ENCODE measurements at places on chromosomes 3 and 15.

DNA sequence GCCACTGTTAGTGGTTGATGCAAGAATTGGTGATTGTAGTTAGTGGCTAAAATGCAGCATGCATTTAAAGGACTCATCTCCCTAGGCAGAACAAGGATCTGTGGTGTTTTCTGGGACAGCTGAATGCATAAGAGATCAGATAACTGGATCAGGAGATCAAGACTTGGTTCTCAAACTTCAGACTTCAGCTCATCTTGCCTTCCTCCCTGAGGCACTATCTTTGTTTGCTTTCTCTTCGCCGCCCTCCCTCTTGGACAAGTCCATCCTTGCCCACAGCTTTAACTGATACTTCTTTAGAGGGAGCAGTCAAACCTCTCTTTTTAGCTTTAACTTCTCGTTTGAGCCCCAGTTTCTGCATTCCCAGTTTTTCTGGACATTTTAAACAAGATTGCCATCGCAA lies 195.4 kb upstream of the TPRG1 start:
- no peak for DNase-seq

- DNase-seq = no peak
Measured at GRCh38 chr15:91912336-91912735, 58.8 kb downstream of the SLCO3A1 start.

DNA sequence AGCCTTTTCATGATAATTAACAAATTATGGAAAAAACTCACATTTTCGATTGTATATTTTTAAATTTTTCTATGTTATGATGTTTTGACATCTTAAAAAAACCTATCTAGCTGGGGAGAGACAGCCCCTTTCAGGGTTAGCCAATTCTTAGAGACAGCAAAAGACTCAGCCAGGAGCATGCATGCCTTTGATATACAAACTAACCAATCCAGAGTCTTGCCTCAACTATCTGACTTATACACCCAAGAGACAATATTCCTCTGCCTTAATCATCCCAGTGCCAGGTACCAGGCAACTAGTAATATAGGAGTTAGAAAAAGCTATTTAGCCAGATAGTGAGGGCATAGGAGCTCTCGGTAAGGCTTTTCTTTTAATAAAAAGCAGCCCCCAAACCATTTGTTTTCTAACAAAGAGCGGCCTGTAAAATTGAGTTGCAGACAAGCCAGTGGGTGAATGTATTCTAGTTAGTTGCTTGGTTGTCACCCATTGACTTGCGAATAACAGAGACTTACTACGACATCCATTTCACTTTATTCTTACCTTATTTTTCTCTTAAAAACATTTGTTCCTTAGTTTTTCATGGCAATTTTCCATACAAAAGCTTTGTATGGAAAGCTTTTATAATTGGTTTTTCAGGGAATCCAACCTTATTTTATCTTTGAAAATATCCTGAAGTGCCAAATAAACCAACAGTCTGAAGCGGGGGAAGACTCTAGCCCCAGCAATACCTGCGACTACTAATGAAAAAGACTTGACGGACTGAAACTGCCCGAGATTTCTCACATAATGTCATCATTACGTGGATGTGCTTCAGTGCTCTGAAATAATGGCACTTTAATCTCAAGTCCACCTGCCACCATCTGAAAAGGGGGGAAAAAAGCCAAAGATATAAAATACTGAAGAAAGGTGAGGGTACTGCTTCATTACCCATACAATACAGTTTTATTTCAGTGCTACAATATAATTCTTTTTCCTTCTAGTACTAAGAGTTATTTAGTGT lies 64.6 kb upstream of the ATP2C1 start:
- DNase-seq = no peak

- no peak for DNase-seq
Measured at GRCh38 chr3:27607370-27607769, 114.8 kb downstream of the EOMES start.

DNA sequence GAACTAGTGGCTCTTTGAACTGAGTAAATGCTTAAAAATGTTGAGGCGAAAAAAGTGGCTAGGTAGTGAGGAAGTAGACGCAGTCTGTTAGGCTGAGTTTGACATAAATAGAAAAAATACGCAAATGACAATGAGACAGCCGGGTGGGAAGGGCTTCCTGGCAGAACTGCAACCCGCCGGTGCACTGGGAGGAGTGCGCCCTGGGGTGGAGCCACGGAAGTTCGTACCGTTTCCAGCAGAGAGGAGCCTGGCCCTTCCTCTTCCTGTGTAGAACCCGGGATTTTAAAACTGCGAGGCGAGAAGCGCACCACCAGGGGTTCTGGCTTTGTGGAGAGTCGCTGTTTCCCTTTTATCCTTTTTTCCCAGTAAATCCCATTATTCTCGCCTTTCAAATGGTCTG lies 602.6 kb downstream of the PYDC2 start:
- no peak for DNase-seq

DNA sequence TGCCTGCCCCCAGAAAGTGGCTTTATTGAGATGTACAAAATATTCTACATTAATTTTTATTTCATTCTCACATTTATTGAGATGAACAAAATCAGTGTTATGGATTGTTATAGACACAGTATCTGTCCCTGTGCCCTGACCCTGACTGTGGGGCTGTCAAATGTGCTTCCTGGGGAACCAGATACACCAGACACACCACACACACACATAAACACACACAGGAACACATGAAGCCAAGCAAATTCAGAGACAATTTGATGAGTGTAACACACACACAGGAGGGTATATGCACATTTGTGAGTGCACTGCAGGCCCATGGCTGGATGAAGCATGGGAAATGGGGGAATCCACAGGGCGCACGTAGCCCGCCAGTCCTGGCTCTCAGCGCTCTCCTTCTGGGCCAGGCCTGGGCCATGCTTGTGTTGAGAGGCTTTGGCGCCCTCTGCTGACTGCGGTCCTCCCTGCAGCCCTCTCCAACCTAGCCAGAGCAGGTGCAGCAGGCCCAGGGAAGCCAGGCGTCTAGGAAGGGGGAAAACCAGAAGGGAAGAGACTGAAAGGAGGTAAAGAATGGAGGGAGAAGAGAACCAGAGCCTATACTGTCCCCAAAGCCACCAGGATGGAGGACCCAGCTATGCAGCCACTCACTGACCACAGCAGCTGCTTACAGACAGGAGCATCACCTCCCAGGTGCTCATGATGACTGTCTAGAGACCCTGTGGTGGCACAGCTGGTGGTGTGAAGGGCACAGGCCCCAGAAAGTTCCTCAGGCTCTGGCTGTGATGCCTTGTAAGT lies 18.0 kb upstream of the LOXL1 start:
- peak; percentile 67 for DNase-seq

GRCh38 chr3:122956693-122957455 lies 70.7 kb downstream of the SEMA5B start:
- DNase-seq = no peak

DNA sequence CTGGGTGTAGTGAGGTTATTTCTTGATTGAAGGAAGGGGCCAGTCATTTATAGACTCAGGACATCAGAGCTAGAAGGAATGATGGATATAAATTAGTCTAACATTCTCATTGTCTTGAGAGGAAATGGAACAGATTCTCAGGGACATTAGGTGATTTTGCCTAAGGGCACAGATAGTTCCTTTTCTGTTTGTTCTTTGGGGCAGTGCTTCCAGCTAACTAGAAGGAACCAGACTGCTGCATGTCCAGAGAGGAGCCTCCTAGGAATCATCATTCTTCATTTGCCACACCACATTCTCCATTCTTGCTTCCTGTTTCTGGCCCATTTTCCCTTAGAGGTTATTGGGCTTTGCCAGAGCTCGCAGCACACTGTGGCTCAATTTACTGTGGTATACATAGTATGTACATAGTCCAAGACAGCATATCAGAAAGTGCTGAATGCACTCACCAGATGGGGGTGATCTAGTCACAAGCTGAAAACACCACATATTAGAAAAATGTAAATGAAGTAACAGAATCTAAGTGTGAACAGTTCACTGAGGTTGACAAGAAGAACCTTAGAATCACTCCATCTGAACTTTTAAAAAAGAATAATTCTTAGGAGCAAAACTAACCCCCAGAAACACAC lies 62.7 kb upstream of the MYZAP start:
- DNase-seq = no peak

DNA sequence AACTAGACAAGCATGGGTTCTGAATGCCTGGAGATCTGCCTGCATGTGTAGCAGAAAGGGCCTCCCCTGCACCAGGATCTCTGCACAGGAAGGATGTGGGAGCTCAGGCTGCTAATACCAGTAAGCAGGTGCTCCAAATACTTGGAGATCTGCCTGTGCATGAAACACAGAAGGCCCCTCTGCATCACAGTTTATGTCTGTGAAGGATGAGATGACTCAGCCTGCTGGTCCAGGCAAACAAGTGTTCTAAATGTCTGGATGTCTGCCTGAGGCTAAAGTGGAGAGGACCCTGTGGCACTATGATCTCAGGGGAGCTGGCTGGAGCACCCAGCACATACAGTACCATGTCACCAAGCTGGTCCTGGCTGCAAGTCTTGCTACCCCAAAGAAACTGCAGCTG lies 678.8 kb downstream of the MCTP2 start:
- no peak for DNase-seq

DNA sequence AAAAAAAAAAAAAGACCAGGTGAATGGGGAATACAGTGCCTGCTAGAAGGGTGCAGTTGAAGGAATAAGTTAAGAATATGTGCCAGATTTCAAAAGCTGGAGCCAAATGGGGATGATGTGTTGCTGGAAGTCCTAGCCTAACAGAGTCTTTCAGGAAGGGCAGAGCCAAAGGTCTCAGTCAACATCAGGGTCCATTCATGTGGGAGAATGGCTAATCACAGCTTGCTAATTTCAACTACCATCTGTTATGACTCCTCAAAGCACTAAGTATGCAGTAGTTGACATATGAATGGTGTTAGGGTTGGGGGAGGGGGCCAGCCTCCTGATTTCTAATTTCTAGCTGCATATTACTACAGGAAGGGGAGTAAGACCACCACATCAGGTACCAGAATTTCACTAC lies 4.4 kb downstream of the ZBTB38 start:
- DNase-seq = no peak

DNA sequence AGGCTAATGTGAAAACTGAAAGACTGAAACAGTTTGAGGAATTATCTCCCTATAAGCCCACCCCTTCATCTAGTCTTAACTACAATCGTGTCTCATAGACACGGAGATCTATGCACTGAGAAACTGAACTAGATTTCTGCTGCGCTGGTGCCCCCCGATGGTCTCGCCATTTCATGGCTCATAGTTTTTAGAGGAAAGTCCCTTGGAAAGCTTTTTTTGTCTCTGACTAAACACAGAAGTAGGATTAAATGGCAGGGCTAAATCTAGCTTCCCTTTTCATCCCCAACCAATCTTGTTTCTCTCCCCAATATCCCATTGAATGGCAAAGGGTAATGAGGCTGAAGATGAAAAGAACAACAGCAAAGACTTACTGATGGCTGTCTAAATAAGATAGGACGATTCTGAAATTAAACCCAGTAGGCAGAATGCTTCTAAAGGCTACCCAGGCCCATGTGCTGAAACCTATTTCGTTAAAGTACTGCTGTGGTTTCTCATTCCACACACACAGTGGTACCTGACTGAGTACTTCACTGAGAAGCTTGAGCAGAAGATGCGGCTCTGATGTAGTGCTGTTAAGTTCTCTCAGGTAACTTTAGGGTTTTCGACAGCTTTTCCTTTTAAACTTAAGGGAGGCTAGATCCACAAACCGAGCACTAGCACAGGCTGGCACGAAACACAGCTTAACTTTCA lies 142.7 kb downstream of the GADL1 start:
- peak; percentile 48 for DNase-seq

DNA sequence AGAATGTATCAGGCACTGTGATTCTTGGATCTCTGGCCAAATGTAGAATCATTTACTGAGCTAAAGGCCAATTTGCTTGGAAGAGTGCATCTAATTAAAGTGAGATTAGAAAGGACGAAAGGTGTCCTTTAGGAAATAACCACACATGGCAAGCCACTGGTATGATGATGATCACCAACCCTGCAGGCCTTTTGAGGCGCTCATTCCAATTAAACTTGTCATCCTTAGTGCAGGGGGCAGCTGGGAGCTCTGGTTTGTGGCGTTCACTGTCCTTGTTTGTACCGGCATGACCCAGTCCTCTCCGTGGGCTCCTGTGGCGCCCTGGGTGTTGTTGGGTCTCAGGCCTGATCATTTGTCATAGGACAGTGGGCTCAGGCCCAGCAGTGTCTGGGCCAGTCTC lies 11.0 kb downstream of the LIMD1 start:
- DNase-seq = no peak

- DNase-seq = no peak
Measured at GRCh38 chr15:74396146-74396438, 28.6 kb upstream of the CYP11A1 start.

GRCh38 chr3:46027021-46027705 lies at the start of gene XCR1:
XCR1 (minus strand) TSS chr3:46027483; CDS start chr3:46021947, 5,536 bp downstream.
- DNase-seq = no peak

- no peak for DNase-seq
Measured at GRCh38 chr3:53354945-53355498, 7.7 kb upstream of the DCP1A start.

DNA sequence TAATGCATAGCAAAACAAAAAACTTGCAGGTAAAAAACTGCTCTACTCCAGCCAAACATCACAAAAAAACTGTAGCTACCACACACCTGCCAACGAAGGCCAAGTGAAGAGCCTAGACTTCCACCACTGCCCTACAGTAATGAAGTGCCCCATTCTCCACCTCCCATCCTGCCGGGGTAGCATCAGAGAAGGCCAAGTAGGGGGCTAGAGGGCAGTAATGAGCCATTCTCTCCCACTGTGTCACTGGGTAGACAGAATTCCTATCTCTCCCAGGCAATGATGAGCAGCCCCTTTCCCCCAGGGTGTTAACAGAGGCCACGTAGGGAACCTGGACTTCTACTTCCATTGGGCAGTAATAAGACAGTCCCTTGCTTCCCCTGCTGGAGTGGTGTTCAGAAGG lies 9.5 kb downstream of the SEC22C start:
- DNase-seq = no peak

DNA sequence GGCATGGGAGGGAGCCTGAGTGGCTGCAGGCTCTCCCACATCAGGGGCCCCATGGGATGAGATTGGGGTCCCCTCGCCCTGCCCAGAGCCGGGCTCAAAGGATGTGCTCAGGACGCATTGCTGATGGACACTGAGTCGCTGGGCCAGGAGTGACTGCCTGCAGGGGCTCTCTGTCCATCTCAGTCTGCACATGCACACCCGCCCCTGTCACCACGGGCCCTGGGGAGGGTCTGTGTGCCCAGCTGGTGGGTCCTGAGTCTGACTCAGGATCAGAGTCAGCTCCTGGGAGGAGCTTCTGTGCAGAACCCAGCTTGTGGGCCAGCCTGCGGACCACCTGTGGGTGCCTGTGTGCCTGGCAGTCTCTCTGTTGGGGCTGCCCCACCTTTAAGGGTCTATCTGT lies 18.1 kb downstream of the STAB1 start:
- DNase-seq = no peak

GRCh38 chr3:184597829-184598573 lies 36.4 kb downstream of the EPHB3 start:
- DNase-seq = no peak

DNA sequence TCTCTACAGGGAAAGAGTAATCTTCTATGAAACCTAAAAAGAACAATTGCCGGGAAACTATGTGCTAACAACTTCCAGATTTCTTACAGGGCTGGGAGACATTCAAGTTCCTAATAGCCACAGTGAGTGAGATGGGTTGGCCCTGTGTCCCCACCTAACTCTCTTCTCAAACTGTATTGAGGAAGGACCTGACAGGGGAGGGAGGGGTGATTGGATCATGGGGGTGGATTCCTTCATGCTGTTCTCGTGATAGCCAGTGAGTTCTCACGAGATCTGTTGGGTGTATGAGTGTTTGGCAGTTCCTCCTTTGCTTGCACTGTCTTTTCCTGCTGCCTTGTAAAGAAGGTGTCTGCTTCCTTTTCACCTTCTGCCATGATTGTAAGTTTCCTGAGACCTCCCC lies 958.7 kb downstream of the AGBL1 start:
- DNase-seq = no peak

- no peak for DNase-seq
Measured at GRCh38 chr15:70493376-70493775, 270.0 kb downstream of the UACA start.

Data from stimulated activated CD8-positive, alpha-beta memory T cell treated with anti-CD3 and anti-CD28 coated beads, Interleukin-4, amount 100 ng/mL, for 24 hours (primary cell).